ENCODE measurements at places on chromosomes 12 and 14.
A peak's percentile ranks its signal among the peaks of the same experiment; 100 is the strongest.

- DNase-seq, result no peak
These were observed 8.5 kb downstream of the FOXG1 start for GRCh38 chr14:28774764-28775735.

- no peak for DNase-seq
These were observed 140.2 kb downstream of the NUAK1 start for GRCh38 chr12:105998561-105998960.

DNA sequence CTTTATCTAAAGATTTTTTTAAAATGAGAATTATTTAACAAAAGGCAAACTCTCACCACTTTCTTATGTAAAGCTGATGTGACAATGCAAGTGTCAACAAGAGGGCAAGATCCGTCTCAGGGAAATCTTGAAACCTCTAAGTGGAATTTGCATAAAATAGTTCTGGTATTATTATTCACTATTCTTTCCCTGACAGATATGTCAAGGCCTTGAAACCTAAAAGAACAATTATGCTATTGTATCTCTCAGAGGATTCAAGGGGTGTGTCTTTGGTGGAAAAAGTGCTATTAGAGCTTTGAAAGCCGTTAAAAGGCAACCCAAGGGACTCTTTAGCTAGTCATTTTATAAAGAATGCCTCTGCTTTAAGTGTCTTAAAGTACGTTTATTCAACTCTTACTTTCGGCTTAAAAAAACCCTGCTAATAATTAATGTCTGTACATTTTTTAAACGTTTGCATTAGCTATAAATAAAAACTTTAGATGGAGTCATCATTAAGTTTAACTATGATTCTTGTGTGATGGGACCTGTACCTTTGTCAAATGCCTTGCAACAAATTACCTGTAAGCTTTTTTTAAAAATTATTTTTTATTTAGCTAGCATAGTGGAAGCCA, 585.5 kb downstream of the VRK1 start:
- DNase-seq, result no peak

GRCh38 chr12:69097619-69098368, 141.6 kb upstream of the CPSF6 start:
- peak; percentile 18 for DNase-seq

GRCh38 chr12:57254506-57255280, 3.7 kb upstream of the STAC3 start:
- DNase-seq, result no peak

GRCh38 chr12:115763376-115763775, 514.1 kb downstream of the MED13L start:
- DNase-seq, result peak; percentile 40

DNA sequence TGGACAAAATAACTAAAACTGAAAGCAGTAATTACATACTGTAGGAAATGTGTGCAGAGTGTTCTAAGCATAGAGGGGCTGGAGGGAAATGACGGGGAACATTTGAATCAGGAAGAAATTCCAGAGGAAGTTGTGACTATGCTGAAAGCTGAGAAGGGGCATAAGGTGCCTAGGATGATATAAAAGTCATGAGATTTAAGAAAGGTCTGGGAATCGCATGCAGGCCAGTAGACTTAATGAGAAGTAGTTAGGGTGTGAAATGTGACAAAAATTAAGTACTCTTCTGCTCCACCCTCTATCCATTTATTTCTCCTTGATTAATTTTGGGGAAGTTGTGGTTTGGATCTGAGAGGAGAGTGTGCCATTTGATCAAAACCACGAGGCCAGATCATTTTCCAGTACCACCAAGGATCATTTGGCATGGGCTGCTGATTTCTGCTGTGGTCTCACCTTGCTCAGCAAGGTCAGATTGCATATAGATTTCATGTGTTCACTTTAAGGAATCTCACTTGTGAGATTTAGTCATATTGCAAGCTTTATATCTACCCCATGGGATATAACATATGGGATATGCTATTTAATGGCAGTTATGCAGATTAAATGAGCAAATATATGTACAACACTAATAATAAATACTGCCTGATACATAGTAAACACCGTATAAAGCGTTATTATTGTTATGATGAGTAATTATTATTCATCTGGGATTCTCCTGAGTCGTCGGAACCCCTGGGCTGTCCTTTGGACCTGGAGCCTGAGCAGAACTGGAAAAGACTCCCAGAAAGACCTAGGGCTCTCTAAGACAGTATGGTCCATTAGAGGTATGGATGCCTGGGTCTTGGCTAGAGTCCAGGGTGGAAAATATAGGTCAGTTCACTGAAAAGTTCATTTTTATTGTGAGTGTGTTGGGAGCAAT, 72.3 kb downstream of the SRGAP1 start:
- peak; percentile 73 for DNase-seq

- DNase-seq, result peak; percentile 56
These were observed 343.7 kb downstream of the CACNA1C start for GRCh38 chr12:2396448-2396871.

GRCh38 chr12:60335745-60336144, 739.9 kb downstream of the SLC16A7 start:
- DNase-seq, result peak; percentile 57

GRCh38 chr12:106226884-106227640, 20.8 kb downstream of the CKAP4 start:
- peak; percentile 80 for DNase-seq

DNA sequence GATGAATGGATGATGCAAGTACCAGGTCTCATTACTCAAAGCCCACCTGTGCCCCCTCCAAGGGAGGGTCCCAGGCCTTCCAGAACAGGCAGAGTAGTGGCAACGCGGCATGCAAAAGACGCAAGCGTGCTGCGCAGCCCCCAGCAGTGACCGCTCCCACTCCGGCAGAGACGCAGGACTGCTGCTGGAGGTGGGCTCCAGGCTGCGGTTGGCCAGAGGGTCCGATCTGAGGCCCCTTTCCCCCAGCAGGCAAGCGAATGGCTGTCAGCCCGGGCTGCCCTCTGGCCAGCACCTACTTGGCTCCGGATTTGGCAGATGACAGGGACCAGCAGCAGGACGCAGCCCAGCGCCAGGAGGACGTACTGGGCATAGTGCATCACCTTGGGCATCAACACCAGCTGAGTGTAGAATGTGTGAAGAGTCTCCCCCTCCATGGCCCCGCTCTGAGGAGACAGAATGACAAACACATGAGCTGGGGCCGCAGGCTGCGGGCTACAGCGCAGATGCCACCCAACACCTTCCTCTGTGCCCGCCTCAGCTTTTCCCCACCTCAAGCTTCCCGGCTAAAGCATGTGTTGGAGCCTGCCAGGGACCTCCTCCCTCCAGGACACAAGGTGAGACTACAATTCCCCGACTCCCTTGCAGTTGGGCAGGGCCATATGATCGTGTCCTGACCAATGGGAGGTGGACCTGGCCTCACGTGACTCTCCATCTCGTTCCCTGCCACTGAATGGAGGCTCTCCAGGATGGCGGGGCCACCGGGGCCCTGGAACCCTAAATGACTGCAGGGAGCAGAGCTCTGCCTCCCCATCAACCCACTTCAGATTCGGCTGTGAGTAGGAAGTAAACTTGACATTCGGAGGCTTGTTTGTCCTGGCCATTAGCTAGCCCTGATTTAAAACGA, 77.4 kb downstream of the SCARB1 start:
- DNase-seq, result peak; percentile 93

- DNase-seq, result no peak
These were observed 264.9 kb downstream of the NOVA1 start for GRCh38 chr14:26332966-26333365.

DNA sequence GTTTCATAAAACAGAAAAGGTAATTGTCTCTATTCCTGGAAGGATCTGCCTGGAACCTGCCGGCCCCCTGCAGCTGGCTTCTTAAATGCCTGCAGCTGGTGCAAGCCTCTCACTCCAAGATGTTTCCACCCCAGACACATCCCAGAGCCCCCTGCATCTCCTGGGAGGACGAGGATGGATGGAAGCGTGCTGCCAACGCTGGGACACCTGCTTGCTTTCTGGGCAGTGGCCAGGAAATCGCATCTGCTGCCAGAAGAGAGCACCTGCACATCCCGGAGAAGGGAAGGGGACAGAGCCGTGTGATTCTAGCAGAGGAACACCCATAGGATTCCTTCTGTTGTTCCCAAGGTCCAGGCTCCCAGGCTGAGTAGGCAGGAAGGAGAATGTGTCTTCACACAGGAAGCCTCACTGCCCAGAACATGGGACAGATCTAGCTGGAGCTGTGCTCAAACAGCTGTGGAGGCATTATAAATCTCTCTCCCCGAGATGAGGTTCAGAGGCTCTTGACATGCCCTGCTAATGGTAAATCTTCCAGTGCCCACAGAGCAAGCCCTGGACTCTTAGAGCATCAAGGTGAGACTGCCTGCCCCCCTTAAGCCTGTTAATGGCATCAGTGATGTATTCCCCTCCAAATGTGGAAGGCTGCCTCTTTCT, 138.8 kb upstream of the MAP1LC3B2 start:
- no peak for DNase-seq

- DNase-seq, result no peak
These were observed 2.8 kb downstream of the LBHD2 start for GRCh38 chr14:103086771-103087342.

- DNase-seq, result no peak
These were observed 18.1 kb downstream of the TPCN1 start for GRCh38 chr12:113239288-113239771.

GRCh38 chr12:78040111-78040510, 209.4 kb downstream of the NAV3 start:
- DNase-seq, result no peak

- no peak for DNase-seq
These were observed 1.7 kb downstream of the LARP4 start for GRCh38 chr12:50402264-50403000.

- DNase-seq, result no peak
These were observed 94.0 kb downstream of the ESR2 start for GRCh38 chr14:64200170-64200569.

DNA sequence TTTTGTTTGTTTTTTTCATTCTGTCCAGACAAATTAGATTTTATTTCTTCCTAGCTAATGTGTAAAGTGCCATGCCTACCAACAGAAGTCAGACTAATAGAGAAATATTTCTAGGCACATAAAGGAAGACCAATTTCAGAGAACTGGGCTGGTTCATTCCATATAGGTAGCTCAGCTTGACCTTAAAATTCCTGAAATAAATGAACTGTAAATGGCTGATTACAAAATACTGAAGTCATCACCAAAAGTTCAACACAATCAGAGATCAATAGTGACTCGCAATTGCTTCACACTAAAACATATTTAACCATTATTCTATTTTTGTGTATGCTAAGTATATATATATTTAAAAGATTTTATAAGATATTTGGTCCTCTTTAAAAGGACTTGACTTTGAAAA, 34.2 kb downstream of the PTPRB start:
- peak; percentile 52 for DNase-seq
